Kidney capillary endothelial cell (primary cell): ENCODE measurements at places on chromosomes 3 and 15.

DNA sequence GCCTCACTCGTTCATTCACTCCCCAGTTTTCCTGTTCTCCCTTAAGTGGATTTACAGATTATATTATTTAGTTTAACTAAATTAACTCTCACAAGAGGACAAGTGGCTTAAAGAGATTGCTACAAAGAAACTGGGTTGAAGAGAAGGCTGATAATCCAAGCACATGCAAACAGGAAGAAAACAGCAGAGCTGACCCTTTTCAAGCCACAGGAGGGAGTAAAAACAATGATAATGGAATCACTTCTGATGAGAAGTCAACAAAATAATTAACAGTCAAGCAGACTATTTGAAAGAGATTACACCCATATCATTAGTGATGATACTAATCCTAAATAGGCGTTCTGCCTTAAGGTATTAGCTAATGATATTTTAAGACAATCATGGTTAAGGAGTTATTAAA lies 31.7 kb downstream of the BOC start:
- DNase-seq = no peak

- DNase-seq = no peak
Measured at GRCh38 chr15:92822216-92823144, 77.6 kb upstream of the CHD2 start.

GRCh38 chr15:74712311-74712710 lies 13.0 kb downstream of the CYP1A1 start:
- no peak for DNase-seq

- DNase-seq = no peak
Measured at GRCh38 chr15:75551091-75551490, 28.0 kb downstream of the PTPN9 start.

- no peak for DNase-seq
Measured at GRCh38 chr3:23199649-23200048, 3.5 kb upstream of the UBE2E2 start.

DNA sequence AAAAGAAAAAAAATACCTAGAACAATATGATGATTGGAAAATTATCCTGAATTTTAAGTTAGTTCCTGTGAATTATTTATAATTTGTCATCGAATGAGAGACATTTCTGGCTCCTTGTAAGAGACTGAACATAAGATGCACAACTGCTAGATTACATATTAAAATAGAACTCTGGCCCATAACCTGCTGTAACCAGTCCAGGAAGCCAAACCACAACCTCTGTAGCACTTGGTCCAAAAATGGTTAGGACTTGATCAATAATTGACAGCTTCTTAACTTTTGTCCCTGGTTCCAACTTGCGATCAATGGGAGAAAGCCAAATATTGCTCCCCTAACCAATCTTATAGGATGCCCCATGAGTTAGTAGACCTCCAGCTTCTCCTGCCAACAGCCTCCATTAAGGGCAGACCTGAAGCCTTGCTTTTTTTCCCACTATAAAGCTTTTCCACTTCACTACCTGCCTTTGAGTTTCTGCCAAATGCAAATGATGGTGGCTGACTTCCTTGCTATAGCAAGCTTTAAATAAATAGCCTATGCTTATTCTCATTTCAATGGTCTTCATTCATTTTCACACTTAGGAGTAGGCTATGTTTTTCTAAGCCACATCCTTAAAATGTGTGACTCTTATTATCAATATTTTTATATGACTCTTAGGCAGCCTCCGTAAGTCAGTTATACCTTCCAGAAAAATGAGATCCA lies 224.0 kb upstream of the ARHGEF26 start:
- no peak for DNase-seq

- no peak for DNase-seq
Measured at GRCh38 chr3:52005571-52005986, 9.9 kb upstream of the RPL29 start.

DNA sequence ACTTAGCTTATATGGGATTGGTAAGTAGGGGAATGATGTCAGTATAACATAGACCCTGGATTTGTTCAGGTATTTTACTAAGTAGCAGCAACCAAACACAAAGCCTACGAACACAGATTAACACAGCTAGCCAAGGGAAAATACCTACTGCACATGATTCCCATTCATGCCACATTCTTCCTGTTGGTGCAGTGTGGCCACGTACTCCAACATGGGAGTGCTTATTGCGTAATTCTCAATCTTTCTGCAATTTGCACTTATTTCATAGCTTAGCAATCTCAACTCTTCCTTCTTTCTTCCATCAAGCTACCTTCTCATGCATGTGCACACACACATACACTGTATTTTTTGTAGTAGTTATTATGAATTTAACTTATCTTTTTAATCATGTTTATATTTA lies 186.8 kb downstream of the IL5RA start:
- DNase-seq = no peak

GRCh38 chr3:33803252-33803651 lies 4.8 kb downstream of the PDCD6IP start:
- DNase-seq = no peak

DNA sequence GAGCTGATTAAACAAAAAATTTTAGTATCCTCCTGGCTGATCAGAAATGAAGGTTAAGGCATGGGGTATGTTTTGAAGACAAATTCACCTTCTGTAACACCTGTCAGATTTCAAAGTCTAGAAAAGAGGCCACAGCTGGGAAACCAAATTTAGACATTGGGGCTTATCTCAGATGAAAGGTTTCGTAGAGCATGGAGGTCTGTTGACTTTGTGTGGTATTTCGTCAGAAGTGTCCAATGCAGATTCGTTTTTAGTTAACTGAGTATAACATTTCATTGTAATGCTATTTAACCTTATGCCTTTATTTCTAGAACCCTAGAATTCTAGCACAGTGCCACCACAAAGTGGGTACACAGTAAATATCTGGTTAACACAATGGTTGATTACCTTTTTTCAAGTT lies 61.7 kb downstream of the FNDC3B start:
- DNase-seq = no peak

GRCh38 chr15:40217166-40217824 lies 21.6 kb upstream of the PAK6 start:
- peak; percentile 73 for DNase-seq

GRCh38 chr3:178304758-178305467 lies 231.3 kb upstream of the KCNMB2 start:
- no peak for DNase-seq

DNA sequence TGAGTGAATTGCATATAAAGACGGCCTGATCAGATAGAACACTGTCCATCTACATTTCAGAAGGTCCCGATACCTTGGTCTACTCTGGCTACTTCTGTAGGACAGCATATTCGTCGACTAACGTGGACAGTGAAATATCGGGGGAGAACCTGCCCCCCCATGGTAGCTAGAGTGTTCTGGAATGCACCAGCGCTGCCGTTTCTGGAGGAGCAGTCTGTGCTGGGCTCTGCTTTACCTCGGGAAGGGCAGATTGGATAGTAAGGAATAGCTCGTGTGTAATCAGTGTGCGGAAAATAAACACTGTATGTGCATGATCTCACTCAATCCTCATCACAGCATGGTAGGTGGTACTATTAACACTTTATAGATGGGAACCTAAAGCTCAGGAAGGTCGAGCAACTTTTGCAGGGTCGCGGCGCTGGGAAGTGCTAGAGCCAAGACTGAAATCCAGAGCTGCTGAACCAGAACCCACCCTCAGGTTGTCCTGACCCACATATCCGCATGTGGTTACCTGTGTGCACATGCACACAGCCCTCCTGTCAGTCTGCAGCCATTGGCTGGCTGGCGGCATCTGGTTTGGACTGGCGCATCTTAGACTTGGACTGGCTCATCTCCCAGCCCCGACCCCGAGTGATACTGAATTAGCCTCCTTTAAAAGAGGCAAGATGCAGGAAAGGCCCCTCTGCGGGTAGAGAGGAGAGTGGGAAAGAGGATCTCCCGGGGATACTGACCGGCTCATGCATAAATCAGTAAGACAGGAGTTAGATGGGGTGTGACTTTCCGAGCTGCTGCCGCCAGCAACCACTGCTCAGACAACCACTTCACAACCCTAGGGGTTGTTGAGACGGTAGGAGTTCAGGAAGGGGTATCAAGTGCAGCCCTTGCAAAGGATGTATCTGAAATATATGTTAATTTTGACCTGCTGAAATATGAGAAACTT lies 155.0 kb upstream of the BHLHE40 start:
- DNase-seq = no peak

- no peak for DNase-seq
Measured at GRCh38 chr3:128367221-128367620, 99.5 kb downstream of the DNAJB8 start.

DNA sequence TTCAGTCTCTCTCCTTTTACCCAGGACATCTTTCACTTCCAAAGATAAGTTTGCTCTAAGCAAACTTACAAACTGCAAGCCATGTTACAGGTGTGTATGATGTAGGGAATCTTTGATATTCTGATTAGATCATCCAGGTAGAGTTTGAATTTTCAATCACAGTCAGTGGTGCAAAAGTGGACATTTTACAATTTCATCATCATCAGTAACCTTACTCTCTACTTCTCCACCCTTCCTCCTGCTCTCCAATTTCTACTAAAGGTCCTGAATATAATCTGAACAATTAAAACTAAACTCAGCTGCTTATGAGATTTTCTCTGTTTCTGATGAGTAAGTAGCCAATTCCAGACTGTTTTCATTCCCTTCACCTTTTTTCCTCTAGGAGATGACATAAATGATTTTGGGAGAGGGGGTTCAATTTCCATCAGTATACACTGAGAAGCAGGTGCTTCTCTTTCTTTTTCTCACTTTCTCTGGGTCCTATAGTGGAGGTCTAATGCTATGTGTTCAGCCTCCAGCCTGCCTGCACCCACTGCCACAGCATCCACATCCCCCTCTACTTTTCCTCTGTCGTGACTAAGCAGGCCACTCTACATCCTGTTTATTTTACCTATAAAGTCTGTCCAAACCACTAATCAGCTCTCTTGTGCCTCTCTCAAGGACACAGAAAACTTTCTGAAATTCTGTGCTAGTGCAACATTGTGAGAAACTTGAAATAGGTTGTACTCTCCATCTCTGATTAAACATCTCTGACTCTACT lies 27.6 kb downstream of the SUCNR1 start:
- no peak for DNase-seq

- no peak for DNase-seq
Measured at GRCh38 chr3:37605572-37606153, 256.0 kb upstream of the CTDSPL start.

DNA sequence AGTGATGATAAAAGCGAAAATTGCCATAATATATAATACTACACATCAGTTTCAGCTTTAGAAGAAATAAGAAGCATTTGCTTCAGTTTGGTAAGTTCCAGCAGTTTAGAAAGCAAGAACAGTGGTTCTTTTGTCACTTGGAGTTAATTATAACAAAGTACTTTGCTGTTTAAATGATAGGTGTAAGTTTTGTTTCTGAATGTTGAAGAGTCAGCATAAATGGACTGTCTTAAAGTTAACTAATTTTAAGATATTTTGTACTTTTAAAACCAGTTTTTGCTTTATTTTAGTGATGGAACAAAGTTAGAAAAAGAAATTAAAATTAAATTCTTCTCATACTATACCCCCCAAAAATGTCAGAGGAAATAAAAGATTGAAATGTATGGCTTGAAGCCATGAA lies 24.6 kb downstream of the CHCHD6 start:
- DNase-seq = no peak

GRCh38 chr3:160403796-160404470 lies 4.5 kb downstream of the SMC4 start:
- peak; percentile 50 for DNase-seq

- no peak for DNase-seq
Measured at GRCh38 chr15:90557186-90558084, 27.7 kb downstream of the CRTC3 start.

GRCh38 chr3:194204042-194204987 lies 68.4 kb downstream of the HES1 start:
- peak; percentile 10 for DNase-seq

DNA sequence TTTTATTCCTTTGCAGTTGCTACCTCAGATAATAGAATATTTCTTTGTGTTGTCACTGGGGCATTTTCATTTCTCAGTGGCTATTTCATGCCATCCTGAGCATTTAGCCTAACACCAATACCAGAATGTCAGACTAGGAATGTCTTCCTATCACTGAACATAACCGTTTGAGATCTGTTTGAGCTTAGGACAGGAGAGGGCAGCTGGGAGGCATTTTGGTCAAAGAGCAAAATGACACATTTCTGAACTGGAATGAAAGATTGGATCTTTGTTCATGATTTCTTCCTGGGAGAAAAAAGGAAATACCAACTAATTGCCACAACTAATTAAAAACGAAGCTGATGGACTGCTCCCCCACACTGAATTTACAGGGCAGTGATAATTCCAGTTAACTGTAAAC lies 921.3 kb upstream of the NR2F2 start:
- DNase-seq = no peak

DNA sequence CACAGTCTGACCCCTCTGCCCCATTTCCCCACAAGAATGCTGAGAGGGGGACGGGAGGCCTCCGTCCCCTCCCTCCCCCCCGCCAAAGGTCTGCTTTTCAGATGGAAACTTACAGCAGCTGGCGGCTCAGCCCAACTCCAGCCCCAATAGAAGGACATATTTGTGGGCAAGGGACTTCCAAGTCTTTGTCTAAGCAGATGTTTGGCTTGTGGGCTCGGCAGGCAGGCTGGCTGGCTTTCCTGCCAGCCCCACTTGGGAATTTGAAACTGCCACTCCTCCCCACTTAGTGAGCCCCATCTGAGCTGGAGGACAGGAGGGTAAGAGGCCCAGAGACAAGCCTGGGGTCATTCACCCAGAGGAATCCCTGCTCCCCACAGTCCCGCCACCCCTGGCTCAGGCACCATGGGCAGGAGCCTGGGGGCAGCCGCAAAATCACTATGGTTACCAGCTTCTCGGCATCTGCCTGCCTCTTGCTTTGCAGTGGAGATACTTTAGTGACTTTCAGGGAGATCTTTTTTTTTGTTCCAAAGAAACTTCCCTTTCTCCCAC lies 53.6 kb downstream of the LMCD1 start:
- no peak for DNase-seq

DNA sequence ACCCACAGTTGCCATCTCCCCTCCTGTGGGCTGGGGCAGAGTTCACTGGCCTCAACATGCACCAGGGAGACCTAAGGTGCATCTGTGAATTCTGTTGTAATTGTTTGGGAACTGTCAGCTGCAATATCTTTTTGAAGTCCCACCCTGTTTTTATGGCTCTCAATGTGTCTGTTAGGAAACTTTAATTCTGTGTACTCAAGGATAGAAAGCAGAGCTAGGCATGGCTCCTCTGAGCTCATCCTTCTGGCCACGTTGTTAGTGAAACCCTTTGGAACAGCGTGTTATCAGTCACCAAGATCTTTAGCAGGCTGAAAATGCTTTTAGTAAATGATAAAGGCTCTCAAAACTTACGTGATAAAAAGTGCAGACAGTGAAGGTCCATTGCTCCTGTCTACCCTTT lies 33.6 kb upstream of the MTMR10 start:
- no peak for DNase-seq

DNA sequence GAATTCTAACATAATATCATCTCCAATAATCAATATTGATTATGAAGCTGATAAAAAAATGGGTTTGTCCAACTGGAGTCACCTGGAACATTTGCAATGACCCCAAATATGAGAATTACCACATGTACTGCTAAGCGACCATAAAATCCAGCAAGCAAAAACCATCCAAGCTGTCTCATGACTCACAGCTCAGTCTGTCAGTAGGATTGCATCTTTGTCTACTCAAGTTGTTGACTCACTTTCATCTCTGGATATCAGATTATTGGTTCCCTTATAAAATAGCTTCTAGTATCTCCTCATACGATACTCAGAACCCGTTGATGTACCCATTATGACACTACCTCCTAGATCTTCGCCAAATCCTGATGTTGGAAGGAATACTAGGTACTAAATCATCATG lies 209.8 kb upstream of the ATP11B start:
- no peak for DNase-seq
